ENCODE measurements at places on chromosomes 6 and 20.

DNA sequence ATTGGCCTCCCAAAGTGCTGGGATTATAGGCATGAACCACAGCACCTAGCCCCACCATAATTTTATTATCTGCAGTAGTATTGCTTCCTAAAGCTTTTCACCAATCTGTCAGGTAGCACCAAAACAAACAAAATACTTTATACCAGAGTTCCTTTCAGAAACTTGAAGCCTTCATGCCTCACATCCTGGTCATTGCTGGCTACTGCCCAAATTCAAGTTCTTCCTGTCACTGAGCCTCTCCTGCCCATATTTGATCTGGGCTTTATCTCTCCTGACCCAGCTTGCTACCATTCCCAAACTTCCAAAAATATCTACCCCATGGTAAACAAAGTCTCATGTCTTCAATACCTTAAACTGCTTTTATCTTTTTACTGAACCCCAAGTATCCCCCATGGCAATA, 34.9 kb upstream of the DST start:
- DNase-seq = peak; percentile 31

DNA sequence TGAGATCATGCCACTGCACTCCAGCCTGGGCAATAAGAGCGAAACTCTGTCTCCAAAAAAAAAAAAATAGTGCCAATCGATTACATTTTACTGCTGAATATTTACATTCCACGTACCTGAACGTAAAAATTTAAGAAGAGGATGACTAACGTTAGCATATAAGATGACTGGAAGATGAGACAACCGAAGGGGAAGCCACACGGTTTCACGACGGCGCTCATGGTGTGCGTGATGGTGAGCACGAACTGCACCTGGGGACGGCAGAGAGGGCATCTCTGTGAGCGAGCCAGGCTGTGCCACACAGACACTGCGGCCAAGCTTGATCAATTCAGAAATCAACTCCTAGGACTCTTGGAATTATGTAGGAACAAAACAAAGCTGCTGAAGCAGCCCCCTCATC, 54.5 kb downstream of the ELOVL2 start:
- no peak for DNase-seq

GRCh38 chr6:127748290-127748689, 152.6 kb downstream of the THEMIS start:
- DNase-seq = no peak

DNA sequence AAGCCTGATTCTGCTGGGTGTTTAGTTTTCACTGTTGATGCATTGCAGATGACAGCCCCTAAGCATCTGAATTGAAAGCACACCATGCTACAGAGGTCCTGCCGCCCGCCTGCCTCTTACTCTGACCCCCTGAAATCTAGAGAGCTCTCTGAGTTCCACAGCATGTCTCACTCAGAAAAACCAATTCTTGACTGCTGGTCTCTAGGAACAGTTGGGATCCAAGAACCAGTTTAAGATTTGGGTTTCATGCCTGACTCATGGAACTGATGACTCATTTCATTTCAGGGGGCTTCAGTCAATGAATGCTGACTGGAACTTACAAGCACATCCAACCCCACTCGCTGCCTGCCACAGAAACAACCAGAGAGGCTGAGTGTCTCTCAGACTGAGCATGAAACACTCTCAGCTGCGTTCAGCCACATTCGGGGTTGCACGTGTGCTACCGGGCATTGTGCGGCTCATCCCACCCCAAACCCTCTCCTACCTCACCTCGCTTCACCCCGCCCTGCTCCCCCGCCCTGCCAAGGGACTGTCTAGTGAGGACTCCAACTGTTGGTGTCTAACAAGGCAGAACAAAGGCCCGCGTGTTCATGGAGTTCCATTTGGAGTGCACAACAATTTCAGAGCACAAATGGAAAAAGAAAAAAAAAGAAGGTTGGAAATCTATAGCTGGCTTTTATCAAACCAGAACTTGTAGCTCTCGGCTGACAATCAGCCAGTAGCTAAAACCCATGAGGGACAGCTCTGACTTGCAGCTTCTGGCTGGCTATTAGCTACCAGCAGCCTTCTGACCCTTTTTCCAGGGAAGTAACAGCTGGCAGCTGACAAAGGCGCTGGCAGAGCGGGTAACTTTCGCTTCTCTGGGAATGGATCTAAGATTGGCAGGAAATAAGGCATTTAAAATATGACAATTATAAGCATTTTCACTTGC, 20.0 kb upstream of the TRAF3IP2 start:
- peak; percentile 50 for DNase-seq

- no peak for DNase-seq
These were observed 116.7 kb downstream of the SULF2 start for GRCh38 chr20:47668313-47669151.

- DNase-seq = no peak
These were observed 166.8 kb downstream of the BTBD3 start for GRCh38 chr20:12084482-12084881.

DNA sequence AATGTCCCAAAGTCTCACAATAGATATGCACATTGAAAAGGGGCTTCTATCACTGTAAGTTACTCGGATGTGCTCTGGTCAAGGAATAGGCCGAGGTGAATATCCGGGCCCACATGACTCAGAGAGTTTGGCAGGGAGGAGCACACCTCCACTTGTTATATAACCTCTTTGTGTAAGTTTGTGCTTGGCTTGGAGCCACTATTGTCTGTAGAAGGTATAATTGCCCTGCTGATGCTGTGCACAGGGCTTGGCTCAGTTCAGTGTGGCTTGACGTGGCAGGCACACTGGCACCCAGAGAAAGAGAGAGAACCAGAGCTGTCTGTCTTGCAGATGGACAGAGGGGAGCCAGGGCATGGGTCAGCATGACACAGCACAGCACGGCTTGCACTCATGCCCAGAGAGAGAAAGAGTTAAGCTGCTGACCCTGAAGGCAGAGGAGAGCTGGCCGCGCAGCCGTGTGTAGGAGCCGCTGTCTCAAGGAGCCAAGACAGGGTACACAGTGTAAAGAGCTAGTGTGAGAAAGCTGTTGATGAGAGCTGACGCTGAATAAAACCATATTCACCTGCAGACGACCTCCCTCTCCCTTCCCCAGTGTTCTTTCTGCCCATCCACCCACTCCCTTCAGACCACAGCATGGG, 482.5 kb downstream of the C6orf118 start:
- DNase-seq = no peak

- no peak for DNase-seq
These were observed 15.2 kb downstream of the TAB2 start for GRCh38 chr6:149332602-149333265.

- DNase-seq = no peak
These were observed 444.8 kb downstream of the EYS start for GRCh38 chr6:65262241-65262640.

DNA sequence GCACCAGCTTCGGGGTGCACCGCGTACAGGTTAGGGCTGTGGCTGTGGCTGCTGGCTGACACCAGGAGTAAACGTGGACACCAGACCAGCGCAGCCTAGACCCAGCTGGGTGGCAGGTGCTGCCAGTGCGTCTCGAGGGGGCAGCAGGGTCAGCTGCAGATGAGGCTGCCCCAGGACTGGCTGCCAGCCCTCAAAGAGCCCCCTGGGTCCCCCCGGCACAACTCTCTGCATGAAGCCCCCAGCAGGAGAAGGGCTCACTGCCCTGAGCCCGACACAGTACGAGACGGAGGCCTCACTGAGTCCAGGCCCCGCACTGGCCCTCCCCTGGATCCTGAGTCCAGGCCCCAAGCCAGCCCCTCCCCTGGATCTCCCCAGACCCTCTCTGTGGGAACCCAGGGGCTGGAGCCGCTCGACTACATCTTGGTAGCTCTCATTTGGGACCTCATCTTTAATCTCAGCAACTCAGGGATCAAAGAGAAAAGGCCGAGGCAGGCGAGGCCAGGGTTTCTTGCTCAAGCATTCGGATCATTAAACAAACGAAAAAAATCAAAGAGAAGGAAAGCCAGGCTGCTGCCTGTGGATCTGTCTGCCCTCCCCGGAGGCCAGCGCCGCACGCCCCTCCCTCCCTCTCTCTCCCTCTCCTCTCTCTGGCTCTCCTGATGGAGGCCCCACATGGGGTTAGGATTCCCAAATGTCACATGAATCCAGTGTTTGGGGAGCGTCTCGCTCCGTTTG, 7.0 kb upstream of the NKAIN4 start:
- no peak for DNase-seq

DNA sequence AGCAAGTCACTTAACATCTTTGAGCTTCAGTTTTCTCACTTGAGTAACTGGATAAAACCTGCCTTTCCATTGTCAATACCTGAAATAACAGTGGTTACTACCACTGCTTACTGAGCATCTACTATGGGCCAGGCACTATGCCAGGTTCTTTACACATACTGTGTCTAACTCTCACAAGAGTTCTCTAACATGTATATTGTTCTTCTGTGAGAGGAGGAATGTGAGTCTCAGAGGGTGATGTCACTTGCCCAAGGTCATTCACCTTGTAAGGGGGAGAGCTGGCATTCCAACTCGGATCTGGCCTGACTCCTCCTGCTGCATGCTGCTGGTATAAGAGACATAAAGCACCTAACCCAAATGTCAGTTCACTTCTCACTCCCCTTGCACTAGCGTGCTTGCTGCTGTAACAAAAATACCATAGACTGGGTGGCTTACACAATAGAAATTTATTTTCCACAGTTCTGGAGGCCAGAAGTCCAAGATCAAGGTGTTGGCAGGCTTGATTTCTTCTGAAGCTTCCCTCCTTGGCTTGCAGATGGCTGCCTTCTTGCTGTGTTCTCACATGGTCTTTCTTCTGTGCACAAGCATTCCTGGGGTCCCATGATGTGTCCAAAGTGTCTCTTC, 21.9 kb upstream of the SGK2 start:
- no peak for DNase-seq

- DNase-seq = no peak
These were observed 71.5 kb upstream of the IFNGR1 start for GRCh38 chr6:137290601-137291261.

- DNase-seq = no peak
These were observed 751.6 kb downstream of the EYS start for GRCh38 chr6:64955435-64955848.

DNA sequence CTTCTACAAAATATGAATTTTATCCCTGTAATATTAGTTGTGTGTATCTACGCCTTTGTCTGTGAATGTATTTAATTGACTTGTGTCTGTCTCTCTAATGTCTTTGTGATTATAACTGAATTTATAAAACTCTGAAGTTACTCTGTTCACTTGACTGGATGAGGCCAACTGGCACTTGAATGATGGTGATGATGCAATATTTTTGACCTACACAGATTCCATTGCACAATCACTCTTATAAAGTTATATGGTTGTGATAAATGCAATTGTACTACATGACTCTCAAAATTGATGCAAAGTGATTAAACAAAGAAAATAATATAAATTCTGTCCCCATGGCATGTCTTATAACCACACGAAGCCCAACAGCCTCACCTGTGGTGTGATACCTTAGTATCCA, 287.3 kb upstream of the PLN start:
- no peak for DNase-seq

- DNase-seq = no peak
These were observed 27.9 kb downstream of the TCF15 start for GRCh38 chr20:582204-582603.

DNA sequence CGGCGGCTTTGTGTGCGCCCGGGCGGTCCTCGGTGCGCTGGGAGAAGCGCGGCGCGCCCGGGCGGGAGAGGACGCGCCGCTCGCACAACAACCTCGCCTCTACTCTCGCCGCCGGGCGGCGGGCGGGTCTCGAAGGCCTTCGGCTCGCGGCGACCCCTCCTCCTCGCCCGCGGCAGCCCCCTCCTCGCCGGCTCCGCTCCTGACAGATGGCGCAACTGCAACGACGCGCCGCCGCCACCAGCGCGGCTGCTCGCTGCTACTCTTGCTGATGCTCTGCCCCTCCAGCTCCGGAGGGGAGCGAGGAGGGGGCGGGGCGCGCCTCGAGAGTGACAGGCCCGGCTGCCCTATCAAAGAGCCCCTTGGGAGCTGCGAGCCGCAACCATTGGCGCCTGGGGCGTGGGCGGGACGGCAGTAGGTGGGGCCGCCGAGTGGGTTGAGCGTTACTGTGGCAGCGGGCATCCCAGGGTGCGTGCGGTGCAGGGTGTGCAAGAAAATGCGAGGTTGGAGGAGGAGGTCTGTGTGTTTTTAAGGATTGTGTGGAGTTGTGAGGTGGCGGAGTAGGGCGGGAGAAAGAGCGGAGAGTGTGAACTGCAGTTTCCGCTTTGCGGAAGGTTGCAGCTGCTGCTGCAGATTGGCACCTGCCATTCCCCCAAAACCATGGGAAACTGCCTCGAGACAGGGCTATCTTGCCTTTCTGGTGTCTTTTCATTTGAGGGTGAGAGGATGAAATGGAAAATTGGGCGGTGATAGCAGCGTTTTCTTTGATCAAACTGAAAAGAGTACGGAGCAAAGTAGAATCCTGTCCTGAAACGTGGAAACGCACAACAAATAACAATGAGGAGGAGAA, at the start of gene FYN:
Gene FYN, minus strand, starts transcription at position 275 of the 847 bp plus-strand sequence. CDS start 153,401 bp downstream, outside the sequence.
- peak; percentile 99 for DNase-seq

DNA sequence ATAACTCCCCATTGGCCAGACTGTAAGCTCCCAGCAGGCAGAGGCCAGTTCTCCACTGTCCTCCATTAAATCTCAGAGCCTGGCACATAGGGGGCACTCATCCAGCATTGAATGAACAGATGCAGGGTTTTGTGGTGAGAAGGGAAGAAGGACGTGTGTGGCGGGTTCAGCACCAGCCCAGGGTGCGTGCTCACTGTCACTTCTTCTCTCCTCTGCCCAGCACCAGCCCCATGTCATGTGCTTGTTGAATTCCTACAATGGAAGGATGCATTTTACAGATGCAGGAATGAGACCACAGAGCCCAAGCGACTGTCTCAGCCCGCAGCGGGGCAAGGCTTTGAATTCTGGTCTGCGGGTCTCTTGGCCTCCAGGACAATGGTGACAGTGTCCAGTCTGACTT, 149.9 kb downstream of the CEBPB start:
- no peak for DNase-seq

- DNase-seq = no peak
These were observed 163.3 kb downstream of the ARHGAP18 start for GRCh38 chr6:129546702-129547101.

DNA sequence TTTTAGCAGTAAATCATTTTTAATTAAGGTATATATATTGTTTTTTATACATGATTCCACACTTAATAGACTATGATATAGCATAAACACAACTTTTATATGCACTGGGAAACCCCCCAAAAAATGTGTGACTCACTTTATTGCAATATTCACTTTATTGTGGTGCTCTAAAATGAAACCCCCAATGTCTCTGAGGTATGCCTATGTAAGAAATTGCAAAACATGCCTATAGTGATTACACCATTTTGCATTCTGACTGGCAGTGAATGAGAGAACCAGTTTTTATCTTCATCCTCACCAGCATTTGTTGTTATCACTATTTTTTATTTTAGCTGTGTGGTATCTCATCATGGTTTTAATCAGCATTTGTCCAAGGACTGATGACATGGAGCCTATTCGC, 8.5 kb upstream of the CST11 start:
- no peak for DNase-seq

- DNase-seq = no peak
These were observed 20.3 kb downstream of the RIN2 start for GRCh38 chr20:19778404-19778803.

GRCh38 chr20:49676581-49677291, 36.9 kb downstream of the B4GALT5 start:
- peak; percentile 52 for DNase-seq

GRCh38 chr6:45922728-45923351, 92.8 kb downstream of the CLIC5 start:
- peak; percentile 87 for DNase-seq

DNA sequence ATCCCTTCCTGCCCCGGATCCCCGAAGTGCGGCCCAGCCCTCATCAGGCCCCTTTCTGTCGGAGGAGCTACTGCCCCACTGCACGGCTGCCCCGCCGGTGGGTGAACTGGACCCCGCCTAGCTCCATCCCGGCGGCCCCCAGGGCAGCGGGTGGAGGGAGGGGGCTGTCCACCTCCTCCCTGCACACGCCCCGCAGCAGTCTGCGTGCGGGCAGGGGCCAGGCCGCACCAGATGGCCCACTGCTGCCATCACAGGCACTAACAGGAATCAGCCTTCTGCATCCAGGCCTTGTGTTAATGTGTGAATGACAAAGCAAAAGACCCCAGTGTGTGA, 54.9 kb upstream of the UNC93A start:
- DNase-seq = no peak

Measured in AG08395 (cell line).